ENCODE measurements at places on chromosomes 7 and 10.

- DNase-seq, result no peak
These were observed 325.1 kb downstream of the HPSE2 start for GRCh38 chr10:98910546-98910945.

DNA sequence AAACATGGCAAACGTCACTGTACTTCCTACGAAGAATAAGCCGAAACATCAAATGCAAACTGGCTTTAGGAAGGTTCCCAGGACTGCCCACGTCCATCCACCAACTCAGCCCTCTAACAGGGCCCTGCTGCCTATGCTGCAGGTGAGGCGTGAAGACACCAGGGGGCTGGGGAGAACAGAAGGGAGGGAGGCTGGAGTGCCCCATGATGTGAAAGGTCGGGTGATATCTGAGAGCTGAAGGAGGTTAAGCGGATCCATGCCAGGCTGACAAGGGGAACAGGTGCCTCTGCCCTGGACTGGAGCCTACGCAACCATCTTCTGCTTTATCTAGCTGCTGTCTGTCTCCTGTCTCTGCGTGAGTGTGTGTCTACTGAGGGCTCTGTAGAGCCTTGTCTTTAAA, 40.2 kb upstream of the ATP6V0A4 start:
- DNase-seq, result no peak

DNA sequence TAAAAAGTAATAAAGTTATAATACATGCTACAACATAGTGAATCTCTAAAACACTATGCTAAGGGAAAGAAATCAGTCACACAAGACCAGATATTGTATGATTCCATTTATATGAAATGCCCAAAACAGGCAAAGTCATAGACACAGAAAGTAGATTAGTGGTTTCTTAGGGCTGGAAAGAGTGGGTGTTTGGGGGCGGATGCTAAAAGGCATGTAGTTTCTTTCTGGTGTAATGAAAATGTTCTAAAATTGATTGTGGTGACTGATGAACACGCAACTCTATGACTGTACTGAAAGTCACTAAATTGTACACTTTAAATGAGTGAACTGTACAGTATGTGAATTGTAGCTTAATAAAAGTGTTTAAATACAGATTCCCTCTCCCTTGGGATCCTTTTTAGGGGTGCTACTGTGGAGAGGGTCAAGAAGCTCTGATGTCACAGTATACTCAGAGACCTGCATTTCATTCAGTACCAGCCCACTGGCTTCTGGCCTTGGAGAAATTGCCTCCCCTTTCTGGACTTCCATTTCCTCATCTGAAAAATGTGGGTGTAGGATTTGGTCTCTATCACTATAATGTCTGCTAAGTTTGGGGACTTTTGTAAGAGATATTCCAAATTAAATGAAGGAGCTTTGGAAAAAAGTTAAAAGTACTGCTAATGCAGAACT, 46.4 kb downstream of the AOAH start:
- DNase-seq, result peak; percentile 56

DNA sequence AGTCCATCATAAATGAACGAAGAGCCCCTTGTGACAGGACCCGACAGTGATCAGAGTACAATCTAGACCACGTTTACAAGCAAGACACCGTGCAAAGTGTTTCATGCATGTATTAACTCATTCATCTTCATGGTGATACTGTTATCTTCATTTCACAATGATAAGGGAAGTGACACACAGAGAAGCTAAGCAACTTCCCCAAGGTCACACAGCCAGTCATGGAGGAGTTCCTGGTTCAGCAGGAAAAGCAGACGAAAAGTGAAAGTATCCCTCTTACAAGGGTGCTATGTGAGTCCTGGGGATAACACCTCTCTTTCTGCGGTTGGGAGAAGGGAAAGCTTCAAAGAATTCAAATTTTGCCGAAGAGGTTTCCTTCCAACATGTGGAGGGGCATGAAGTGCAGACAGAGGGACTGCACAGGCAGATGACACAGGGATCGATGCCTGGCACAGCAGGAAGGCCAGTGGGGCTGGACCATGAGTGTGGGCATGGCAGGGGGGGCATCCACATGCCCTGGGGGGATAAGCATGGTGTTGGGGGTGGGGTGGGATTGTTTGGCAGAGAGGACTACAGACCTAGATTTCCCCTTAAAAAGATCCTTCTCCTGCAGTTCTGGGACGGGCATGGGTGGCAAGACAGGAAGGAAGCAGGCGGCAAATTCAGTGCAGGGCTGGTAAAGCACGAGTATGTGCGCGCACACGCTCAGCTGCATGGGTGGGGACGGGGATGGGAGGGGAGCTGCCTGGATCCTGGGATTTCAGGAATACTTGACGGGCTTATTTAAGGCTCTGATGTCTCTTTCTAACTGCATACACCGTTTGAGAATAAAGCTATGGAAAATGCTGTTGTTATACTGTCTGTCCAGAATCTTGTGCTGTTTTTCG, 33.5 kb upstream of the DDC start:
- no peak for DNase-seq

GRCh38 chr7:46450886-46451285, 529.8 kb upstream of the IGFBP3 start:
- no peak for DNase-seq

DNA sequence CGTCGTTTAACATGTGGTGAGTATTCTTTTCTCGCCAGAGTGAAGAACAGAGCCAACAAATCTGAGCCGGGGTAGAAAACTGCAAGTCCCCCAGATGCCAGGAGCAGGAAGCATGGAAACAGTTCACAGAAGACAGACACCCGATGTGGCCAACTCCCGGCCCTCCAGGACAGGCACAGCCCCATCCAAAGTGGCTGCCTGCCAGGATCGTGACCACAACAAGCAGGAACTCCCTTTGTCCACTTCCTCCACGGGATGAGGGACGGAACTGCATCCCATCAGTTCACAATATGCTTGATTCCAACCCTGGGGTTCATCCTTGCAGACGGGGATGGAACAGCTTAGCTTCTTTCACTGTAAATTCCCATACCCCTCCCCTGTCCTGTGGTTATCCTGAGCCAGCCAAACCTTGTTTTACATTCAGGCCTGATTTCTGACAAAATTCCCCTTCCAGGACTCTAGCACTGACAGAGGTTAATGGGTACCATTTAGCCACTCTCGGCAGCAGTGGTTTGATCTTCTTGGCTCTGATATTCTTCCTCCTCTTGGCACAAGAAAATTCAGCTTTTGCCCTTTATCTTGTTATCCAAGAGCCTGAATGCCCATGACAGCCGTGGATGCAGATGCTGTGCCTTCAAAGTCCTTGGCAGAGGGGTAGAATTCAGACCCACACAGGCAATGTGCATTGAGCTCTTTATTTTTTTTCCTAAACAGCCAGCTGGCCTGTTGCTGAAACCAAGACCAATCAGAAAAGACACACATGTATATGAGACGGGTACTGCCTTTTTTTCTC, 105.5 kb upstream of the FAM204A start:
- no peak for DNase-seq

- DNase-seq, result peak; percentile 12
These were observed 36.3 kb downstream of the PLAC9 start for GRCh38 chr10:80168679-80169380.

DNA sequence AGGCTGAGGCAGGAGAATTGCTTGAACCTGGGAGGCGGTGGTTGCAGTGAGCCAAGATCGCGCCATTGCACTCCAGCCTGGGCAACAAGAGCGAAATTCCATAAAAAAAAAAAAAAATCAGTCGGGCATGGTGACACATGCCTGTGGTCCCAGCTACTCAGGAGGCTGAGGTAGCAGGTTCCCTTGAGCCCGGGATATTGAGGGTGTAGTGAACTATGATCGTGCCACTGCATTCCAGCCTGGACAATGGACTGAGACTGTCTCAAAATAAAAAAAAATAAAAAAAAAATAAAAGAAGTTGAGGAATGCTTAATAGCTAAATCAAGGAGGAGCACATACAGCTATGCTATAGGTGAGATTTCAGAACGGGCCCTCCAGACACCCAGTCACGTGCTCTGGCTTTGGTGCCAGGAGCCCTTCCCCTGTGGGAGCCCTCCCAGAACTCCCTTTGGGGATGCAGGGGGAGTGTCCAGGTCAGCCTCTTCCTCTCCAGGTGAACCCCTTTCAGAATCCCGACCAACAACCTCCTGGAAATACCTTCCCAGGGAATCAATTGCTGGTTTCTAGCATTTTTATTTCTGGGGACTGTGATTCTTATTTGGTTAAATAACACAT, 42.9 kb upstream of the CTBP2 start:
- no peak for DNase-seq

GRCh38 chr10:33669904-33670303, 335.4 kb upstream of the NRP1 start:
- DNase-seq, result no peak

- DNase-seq, result no peak
These were observed 155.2 kb upstream of the INSYN2A start for GRCh38 chr10:127351542-127351941.

GRCh38 chr7:116328161-116328560, 117.8 kb downstream of the TES start:
- no peak for DNase-seq

GRCh38 chr10:780536-781524, 91.4 kb upstream of the DIP2C start:
- DNase-seq, result no peak

- DNase-seq, result no peak
These were observed 2.0 kb downstream of the ANLN start for GRCh38 chr7:36391436-36392198.
